H7 (cell line): ENCODE measurements at places on chromosomes 5 and 9. TPM values are rescaled to one million over a fixed set of nuclear protein-coding genes. Genes with fewer than 3 reads are reported as not detected.
A peak's percentile ranks its signal among the peaks of the same experiment; 100 is the strongest.

SOX30 gene
- 0.04 and 0.42 TPM in 2 replicates for total RNA-seq

GRCh38 chr5:179978792-179979191 lies 71.1 kb upstream of the TBC1D9B start:
- DNase-seq = peak; percentile 3

F12 gene
- total RNA-seq = 3.2 and 3.7 TPM in 2 replicates

- peak; percentile 56 for DNase-seq
Measured at GRCh38 chr5:75050415-75050814, 1.9 kb downstream of the GCNT4 start.

CKMT2 gene
- 0.66 and 1.2 TPM in 2 replicates for total RNA-seq

GRCh38 chr5:36054647-36055046 lies 12.0 kb downstream of the UGT3A2 start:
- DNase-seq = no peak

SYK gene
- total RNA-seq = 0.38 and 2.7 TPM in 2 replicates

CLPTM1L gene
- total RNA-seq = 171 and 173 TPM in 2 replicates
